Melanocyte of skin (primary cell): ENCODE measurements at places on chromosomes 3 and 15. TPM values are rescaled to one million over a fixed set of nuclear protein-coding genes. Genes with fewer than 3 reads are reported as not detected.

The TMIE gene
- total RNA-seq = not detected in 2 replicates

The GMNC gene
- total RNA-seq = not detected in 2 replicates

The COL8A1 gene
- 0.34 and 15.6 TPM in 2 replicates for total RNA-seq

The AADACL2 gene
- not detected in 2 replicates for total RNA-seq

The SRGAP3 gene
- 3.0 and 7.9 TPM in 2 replicates for total RNA-seq

The TEX9 gene
- 1.9 and 3.3 TPM in 2 replicates for total RNA-seq

The ALG1L2 gene
- total RNA-seq = 0.73 and 1.7 TPM in 2 replicates

The FGD5 gene
- not detected in 2 replicates for total RNA-seq

The PAK2 gene
- total RNA-seq = 27.5 and 38.9 TPM in 2 replicates

The CELF6 gene
- total RNA-seq = 0.33 and 0.93 TPM in 2 replicates

The POPDC2 gene
- total RNA-seq = 0.31 TPM in 1 of 2 replicates, not detected in the other

The TMC3 gene
- total RNA-seq = not detected in 2 replicates

The VEPH1 gene
- total RNA-seq = 44.3 and 259 TPM in 2 replicates

The C3orf18 gene
- 14.8 and 19.6 TPM in 2 replicates for total RNA-seq

The TMEM202 gene
- total RNA-seq = not detected in 2 replicates

The EFCAB12 gene
- under 0.01 TPM in 1 of 2 replicates, not detected in the other for total RNA-seq

The FGF7 gene
- under 0.01 TPM in 1 of 2 replicates, not detected in the other for total RNA-seq

The SLC22A13 gene
- 0.33 TPM in 1 of 2 replicates, not detected in the other for total RNA-seq

The IL1RAP gene
- total RNA-seq = 85.3 and 117 TPM in 2 replicates

The CCR2 gene
- total RNA-seq = not detected in 2 replicates

The SCAMP5 gene
- 2.2 and 10.0 TPM in 2 replicates for total RNA-seq

The CFAP92 gene
- under 0.01 and 0.36 TPM in 2 replicates for total RNA-seq

The TMEM212 gene
- not detected in 2 replicates for total RNA-seq

The SLC7A14 gene
- under 0.01 TPM in 1 of 2 replicates, not detected in the other for total RNA-seq

The SMCO1 gene
- total RNA-seq = not detected in 2 replicates

The CHRNA7 gene
- total RNA-seq = 1.5 and 2.1 TPM in 2 replicates

The USP50 gene
- not detected in 2 replicates for total RNA-seq

The CEP152 gene
- 8.3 and 10.2 TPM in 2 replicates for total RNA-seq

The KBTBD13 gene
- not detected in 2 replicates for total RNA-seq

The RNF168 gene
- 12.4 and 18.2 TPM in 2 replicates for total RNA-seq

The RPN1 gene
- 440 and 575 TPM in 2 replicates for total RNA-seq

The TAGLN3 gene
- total RNA-seq = 0.31 TPM in 1 of 2 replicates, not detected in the other
